Right ventricle myocardium superior (tissue), 1 donor: ENCODE measurements at places on chromosomes 4 and X.

GRCh38 chrX:47572773-47573340 lies 9.4 kb upstream of the TIMP1 start:
- no peak for DNase-seq

DNA sequence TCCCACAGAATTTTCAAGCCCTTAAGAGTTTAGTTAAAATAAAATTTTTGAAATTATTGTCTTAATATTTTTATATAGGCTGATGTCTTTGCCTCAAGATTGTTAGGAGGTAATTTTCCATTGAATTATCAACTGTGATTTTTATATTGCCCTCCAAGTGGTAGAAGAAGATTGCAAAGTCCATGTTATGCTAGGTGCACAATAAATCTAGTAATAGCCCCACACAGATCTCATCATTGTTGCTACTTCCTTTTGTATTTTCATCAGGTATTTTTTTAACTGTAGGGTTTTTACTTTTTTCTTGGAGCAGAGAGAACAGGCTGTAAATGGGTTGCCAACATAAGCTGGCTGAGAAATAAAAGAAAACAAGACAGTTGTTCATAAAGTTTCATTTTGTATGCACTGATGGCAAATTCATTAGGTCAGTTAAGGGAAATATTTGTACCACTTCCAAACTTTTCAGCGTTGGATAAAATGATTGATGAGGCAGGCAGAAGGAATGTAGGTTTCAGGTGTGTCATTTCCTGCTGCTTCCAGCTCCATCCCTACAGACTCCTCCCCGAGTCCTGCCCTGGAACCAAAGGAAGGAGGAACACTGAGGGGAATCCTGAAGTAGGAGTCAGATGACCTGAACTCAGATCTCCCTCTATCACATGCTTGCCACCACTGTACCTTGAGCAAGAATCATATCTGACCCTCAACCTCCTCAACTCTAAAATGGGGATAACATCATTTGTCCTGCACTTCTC lies 105.5 kb downstream of the PRRG1 start:
- DNase-seq, result no peak

DNA sequence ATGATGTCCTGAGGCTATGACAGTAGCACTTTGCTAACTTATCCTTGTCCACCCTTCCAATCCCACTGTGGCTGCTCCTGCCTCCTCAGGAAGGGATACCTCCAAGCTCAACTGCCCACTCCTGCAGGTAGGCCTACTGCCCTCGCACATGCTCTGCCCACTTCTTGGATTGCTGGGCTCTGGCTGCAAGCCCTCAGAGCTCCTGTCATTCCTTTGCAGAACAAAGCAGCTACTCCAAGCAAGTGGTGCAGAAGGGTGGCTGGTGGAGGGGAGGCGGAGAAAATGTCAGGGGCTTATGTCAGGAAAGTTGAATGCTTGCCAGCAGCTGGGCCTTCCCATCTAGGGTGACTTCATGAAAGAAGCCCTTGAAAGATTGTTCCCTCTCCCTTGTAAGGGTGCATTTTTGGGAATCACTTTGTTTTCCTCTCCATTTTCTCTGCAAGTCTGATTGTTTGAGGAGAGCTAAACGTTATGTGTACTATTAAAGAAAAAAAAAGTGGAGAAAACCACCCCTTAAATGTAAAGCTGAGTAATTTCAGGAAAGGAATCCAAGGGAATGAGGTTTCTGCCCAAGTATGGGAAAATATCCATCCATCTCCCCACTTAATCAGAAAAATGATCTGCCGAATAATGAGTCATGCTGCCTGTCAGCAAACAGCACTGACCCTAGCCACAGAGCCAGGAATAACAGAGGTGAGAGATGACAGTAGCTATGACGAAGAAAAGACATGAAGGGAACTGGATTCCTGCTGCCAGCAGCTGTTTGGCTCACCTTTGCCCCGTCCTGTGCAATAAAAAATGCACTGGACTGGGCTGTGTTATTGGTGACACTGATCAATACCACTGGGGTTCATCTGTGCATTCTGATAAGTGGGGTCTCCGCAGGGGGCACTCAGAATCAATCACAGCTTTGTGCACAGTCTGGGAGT lies 102.0 kb downstream of the RTL5 start:
- DNase-seq, result no peak

- no peak for DNase-seq
Measured at GRCh38 chrX:78624962-78625909, 33.9 kb downstream of the RTL3 start.

DNA sequence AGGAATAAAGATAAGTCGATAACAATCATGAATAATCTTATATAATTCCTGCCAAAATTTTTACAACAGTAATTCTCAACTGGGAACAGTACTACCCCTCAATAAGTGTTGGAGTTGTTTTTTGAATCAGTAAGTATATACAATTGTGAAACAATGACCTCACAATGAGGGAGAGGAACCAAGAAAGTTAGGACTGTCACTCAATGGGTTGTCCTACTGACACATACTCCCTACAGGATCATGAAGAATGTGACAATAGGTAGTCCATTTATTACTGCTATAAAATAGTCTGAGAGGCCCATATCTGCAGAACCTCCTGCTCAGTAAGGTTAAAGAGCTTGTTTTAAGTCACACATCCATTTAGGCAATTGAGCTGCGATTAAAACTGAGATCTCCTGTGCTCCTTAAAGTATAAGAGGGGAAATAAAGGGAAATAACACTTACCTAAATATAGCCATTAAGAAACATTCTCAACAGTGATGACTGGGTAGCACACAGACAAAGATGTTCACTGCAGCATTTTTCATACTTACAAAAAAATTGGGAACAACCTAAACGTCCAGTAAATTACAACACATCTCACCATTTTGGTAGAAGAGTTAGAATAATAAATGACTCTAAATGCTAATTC lies 26.2 kb downstream of the FBXW7 start:
- no peak for DNase-seq

DNA sequence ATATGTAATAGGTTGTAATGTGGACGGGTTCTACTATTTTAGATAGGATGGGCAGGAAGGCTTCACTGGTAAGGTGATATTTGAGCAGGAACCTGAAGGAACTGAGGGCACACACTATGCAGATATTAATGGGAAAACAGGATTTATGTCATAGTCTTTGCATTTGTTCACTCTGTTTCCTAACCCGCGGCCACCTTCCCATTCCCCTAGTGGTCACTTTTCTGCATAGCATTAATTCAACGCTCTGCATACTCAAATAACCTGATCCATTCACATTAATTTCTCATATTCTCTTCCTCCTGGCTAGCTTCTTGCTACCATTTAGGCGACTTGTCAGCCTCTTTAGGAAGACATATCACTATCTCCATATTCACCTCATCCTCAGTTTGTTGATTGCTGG lies 61.5 kb downstream of the GSPT2 start:
- DNase-seq, result no peak

GRCh38 chrX:54043541-54044125 lies 640 bp downstream of the PHF8 start:
- DNase-seq, result peak; percentile 59

GRCh38 chr4:101941816-101942358 lies 151.4 kb downstream of the BANK1 start:
- DNase-seq, result no peak

DNA sequence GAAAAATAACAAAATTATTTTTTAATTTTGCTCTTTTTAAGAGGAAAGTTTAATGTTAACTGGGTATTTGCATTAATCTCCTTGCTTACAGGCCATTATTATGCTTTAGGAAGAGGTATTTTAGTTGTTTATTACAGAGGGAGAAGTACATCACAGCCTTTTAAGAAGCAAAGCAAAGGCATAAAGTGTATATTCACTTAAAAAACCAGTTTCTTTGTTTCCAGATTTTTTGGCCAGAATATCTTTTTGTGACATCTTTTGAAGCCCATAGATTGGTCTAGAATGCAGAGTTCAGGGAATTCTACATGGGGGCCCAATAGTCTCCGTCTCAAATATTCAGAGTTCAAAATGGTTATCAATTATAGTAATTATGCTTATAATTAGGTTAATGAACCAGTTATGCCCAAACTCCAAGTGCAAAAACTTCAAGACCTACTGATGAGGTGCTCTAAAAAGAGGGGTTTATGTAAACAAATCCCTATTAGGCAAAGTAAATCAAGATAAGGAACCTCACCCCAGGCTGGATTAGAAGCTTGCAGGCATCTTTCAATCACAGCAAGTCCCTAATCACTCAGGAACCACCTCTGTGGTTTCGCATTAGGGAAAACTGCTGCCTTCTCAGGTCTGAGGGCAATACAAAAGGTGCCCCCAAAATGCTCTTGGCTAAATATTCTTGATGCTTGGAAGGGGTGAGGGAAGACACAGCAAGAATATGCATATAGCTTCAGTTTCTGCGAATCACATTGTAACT lies 1.4 kb downstream of the CXXC4 start:
- no peak for DNase-seq
